ENCODE measurements at places on chromosomes 4 and X.

DNA sequence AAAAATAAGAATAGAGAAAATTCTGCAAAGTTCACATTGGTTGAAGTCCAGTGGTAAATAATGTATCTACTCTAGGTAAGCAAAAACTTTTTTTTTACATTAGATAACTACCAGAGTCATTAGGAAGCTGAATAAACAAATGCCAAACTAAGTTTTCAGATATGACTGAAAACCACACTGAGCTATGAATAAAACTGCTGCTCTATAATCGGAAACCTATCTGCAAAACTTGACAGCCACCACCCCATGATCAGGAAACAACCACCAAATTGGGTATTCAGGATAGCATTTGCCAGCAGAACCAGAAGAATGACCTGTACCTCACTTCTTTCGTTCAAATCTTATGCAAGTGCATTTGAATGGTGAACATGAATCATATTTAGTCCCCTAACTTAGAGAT lies 173.0 kb upstream of the TET2 start:
- DNase-seq: no peak

GRCh38 chr4:182400790-182401189 lies 157.6 kb downstream of the TENM3 start:
- no peak for DNase-seq

GRCh38 chrX:151873096-151873495 lies 39.6 kb upstream of the MAGEA4 start:
- no peak for DNase-seq

DNA sequence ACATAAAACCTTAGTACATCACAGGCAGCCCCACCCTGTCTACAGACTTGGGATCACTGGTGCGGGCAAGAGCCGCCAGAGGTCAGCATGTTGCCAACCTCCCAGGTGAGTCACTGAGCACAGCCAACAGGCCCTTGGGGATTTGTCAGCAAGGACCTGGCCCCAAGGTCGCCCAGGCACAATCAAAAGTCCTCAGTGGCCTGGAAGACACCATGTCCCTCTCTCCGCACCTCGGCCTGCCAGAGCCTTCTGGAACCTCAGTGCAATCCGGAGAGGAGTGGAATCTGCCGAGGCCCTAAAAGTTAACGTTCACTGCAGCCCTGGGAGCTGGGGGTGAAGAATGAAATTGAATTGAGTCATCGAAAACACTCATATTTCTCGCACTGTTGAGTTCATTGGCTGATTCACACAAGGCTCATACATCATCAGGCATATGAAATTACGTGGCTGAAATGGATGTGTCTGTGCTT lies 74.3 kb downstream of the WFS1 start:
- DNase-seq: no peak

DNA sequence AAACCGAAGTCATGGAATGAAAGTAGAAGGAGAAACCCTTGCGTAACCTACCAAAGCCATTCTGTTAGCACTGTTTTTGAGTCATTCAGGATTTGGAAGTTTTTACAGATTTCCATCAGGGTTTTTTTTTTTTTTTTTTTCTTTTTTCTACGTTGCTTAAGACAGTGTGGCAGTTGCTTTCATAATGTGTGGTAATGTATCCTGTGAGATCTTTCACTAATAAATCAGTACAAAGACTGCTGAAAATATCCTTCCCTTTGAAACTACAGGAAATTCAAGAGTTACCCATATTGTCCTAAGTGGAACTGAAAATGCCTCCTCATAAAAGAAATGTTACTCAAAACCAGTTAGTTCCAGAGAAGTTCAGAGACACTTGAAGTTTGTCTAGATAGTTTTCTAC lies 137.8 kb downstream of the RAPGEF2 start:
- no peak for DNase-seq

DNA sequence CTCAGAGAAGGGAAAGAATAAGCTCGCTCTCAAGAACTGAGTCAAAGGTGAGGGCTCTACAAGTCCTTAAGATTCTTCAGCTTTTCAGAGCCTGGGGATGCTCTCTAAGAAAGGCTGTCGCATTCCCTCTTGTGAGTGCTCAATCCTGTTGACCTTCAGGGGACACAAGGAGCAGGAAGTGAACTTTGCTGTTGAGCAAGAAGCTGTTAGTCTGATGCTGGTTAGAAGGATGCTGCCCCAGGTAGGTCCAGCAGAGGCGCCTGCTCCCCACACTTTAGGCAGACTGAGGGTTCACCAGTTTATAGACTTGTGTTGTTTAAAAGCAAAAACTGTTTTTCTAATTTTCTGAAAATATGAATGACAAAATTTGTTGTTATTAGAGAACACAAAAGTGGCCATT lies 125.4 kb upstream of the SPOCK3 start:
- DNase-seq: no peak

DNA sequence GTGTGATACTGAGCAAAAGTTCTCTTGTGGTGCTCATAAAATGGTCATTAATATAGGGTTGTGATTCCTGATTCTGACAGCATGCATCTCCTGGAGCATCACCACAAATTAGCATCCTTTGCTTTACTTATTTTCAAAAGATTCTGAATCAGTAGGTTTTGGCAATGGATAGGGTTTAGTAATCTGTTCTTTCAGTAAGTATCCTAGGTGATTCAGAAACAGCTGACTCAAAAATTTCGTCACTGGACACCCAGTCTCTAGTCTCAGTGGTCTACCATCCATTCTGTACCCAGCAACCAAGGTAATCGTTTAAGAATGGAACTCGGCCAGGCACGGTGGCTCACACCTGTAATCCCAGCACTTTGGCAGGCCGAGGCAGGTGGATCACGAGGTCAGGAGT lies 4.1 kb downstream of the CBLL2 start:
- no peak for DNase-seq

DNA sequence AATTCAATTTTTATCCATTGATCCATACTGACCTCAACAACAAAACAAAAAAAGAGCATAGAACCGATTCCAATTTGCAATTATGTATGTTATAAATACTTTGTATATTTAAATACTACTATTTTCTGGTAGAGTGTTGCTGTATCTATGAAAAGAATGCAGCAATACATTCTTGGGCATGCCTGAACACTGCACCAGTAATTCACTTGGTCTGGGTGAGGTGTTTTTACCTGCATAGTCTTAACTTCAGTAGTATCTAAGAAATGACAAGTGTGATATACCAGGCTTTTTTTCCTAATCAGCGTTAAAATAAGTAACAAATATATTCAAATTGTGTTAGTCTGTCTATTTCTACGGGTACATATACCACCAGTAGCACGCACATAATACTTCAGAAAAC lies 120.2 kb downstream of the KLHL13 start:
- no peak for DNase-seq

DNA sequence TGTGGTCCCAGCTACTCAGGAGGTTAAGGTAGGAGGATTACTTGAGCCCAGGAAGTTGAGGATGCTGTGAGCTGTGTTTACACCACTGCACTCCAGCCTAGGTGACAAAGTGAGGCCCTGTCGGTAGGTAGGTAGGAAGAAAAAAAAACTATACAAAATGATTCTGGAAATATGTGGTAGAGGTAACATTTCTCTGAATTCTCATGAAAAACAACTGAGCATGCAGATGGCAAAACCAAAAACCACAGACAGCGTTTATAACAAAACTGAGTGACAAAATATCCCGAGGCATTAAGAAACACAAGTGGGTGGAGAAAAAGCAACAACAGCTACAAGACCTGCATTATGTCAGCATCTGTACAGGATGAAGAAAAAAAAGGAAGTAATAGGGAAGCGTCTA lies 211.7 kb downstream of the DLG3 start:
- no peak for DNase-seq

DNA sequence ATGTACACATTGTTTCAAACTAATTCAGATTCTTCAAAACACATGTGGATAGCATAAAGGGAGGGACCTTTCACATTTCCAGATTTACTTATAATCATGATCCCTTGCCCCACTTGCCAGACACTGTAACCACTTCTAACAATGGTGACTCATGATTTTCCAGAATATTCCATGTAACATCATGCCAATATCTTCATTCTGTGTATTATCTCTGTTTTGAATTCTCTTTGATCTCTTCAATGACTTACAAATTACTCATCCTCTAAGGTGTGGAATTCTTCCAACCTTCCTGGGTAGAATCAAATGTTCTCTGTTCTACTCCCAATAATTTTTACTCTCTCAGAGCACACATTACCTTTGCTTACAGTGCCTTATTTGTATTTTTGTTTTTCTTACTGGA lies 517.1 kb downstream of the PCDH7 start:
- DNase-seq: no peak

DNA sequence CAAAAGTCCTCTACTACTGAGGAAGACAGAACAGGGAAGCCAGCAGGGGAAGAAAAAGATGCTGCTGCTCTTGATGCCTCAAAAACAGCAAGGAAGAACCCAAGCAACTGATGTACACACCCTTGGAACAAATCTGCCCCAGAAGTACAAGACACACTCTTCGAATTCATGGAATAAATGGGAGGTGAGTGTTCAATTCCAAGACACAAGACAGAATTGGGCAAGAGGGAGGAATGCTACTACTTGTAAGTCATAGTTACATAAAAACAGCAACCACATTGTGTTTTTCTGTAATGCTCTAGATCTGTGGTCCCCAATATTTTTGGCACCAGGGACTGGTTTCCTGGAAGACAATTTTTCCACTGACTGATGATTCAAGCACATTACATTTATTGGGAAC lies 58.0 kb upstream of the H2AZ1 start:
- DNase-seq: no peak

GRCh38 chr4:169810325-169811323 lies 52.9 kb upstream of the HPF1 start:
- DNase-seq: no peak

DNA sequence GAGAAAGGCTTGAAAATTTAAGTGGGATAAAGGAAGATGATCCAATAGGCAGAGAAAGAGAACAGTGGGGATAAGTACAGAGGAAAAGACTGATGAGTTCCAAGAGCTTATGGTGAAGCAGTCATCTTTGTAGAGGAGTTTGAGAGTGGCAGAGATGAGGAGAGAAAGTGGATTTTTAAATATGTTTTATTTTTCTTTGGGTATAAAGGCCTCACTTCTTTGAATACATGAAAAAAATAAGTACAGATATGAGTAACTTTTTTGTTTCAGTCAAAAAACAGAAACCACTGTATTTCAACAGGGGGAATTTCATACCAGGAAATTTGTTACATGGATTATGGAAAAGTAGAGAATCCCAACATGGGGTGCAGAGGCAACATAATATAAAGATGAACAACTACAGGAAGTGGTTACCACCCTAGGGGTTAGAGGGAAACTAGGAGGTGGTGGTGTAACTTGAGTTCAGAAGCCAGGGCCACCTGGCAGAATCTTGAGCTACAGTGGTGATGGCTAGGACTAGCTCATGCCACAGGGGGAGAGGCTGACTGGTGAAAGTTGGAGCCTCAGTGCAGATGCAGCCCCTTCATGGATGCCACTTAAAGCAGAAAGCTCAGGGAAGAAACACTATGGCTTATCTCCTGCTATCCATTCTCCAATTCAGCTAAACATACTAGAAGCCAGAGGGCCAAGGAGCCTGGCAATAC lies 3.4 kb upstream of the CYBB start:
- DNase-seq: no peak

DNA sequence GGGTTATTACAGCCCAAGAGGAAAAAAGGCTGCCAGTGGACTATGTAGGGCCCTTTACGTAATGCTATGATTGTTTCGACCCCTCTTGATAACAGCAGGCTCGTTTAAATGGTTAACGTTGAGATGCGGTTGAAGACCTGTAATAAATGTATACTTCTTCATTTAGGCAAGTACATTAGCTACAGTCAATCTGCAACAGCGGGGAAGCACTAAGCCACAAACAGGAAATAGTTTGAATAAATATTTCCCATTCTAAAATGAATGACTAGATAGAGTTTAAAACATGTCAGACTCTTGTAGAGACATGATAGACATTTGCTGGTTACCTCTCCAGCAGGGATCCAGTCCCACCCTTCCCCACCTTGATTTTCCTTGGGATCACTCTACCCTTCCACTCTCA lies 38.1 kb upstream of the STIM2 start:
- no peak for DNase-seq

GRCh38 chr4:1048773-1049590 lies 37.6 kb downstream of the FGFRL1 start:
- DNase-seq: peak; percentile 73

GRCh38 chr4:148302416-148302815 lies 139.8 kb downstream of the NR3C2 start:
- DNase-seq: no peak

DNA sequence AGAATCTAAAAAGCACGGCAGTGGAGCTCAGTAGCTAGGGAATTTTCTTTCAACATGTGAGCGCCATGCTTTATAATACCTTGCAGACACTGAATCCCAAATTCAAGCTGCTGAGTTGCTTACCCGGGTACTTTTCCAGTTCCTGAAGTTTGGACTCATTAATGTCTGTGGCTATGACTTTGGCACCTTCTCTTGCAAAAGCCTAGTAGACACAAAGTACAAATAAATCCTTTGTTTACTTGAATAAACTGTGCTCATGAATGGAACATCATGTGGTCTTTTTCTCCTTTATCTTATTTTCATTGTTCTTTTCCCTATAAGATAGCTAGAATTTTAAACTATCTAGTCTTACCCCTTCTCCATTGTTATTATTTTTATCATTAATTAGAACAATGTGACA lies 4.6 kb downstream of the BDH2 start:
- DNase-seq: no peak

GRCh38 chr4:76232681-76233080 lies 18.8 kb upstream of the FAM47E start:
- DNase-seq: no peak

DNA sequence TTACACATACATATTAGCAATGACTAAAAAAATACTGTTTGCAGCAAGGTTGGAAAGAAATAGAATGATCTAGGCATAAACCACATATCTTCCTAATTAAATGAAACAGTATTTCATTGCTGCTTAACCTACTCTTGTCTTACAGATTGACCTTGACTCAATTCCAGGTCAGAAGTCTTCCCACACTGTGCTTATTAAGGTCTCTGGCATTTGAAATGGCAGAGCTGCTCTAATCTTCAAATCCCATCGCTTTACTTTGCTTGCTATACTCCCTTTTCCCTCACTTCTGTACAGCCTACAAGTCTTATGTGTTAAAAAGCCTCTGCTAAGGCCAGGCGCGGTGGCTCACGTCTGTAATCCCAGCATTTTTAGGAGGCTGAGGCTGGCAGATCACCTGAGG lies 424.5 kb downstream of the RPA4 start:
- no peak for DNase-seq

- no peak for DNase-seq
Observed at GRCh38 chrX:140298960-140299825, 205.7 kb downstream of the SOX3 start.

GRCh38 chr4:147760695-147761094 lies 28.8 kb downstream of the ARHGAP10 start:
- DNase-seq: no peak

All from stimulated activated CD4-positive, alpha-beta T cell treated with anti-CD3 and anti-CD28 coated beads, Interleukin-1b, Interleukin-23, amount 100 ng/mL, for 48 hours (primary cell).